ENCODE measurements at places on chromosomes 2 and 18. TPM values are rescaled to one million over a fixed set of nuclear protein-coding genes. Genes with fewer than 3 reads are reported as not detected.

The SATB2 gene
- 11.6 TPM for total RNA-seq

The CPLX4 gene
- not detected for total RNA-seq

- no peaks in the 10 kb centered on the region for H3K4me1 ChIP-seq
- H3K36me3 ChIP-seq: no peaks in the 10 kb centered on the region
- no peak overlapping the region for H3K27ac ChIP-seq
- no peaks in the 10 kb centered on the region for H3K27me3 ChIP-seq
These were observed 238.7 kb downstream of the VAPA start for GRCh38 chr18:10152475-10152874.

DNA sequence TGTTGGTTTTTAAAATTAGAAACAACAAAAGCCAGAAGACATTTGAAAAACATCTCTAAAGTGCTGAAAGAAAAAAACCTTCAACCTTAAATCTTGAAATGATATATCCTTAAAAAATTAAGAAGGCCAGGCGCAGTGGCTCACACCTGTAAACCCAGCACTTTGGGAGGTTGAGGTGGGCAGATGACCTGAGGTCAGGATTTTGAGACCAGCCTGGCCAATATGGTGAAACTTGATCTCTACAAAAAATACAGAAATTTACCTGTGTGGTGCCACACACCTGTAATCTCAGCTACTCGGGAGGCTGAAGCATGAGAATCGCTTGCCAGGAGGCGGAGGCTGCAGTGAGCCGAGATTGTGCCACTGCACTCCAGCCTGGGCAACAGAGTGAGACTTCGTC lies 87.7 kb upstream of the SIX2 start:
- DNase-seq: no peak
- peaks cover 7% of the 10 kb centered on the region for H3K27me3 ChIP-seq
- H3K27ac ChIP-seq: no peak overlapping the region
- H3K36me3 ChIP-seq: no peaks in the 10 kb centered on the region
- H3K4me1 ChIP-seq: peaks cover 2% of the 10 kb centered on the region
- no peak overlapping the region for H3K4me3 ChIP-seq
